ENCODE measurements at places on chromosomes 12 and 14.
A peak's percentile ranks its signal among the peaks of the same experiment; 100 is the strongest.

DNA sequence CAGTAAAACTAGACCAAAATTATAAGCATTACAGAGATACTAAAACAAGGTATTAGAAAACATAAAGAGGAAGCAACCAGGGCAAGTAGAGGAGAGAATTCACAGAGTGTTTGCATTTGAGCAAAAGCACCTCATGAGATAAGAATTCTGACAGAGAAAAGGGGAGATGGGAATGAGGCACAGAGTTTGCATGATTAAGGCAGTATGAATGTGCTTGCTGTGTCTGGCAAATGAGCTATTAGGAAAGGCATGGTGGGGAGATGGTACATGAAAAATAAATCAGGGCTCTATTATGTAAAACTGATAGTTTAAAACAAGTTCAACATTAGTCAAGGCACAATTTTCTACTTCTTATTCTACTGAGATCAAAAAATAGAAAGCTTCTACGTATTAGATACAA, 23.1 kb downstream of the GARIN6 start:
- no peak for DNase-seq

DNA sequence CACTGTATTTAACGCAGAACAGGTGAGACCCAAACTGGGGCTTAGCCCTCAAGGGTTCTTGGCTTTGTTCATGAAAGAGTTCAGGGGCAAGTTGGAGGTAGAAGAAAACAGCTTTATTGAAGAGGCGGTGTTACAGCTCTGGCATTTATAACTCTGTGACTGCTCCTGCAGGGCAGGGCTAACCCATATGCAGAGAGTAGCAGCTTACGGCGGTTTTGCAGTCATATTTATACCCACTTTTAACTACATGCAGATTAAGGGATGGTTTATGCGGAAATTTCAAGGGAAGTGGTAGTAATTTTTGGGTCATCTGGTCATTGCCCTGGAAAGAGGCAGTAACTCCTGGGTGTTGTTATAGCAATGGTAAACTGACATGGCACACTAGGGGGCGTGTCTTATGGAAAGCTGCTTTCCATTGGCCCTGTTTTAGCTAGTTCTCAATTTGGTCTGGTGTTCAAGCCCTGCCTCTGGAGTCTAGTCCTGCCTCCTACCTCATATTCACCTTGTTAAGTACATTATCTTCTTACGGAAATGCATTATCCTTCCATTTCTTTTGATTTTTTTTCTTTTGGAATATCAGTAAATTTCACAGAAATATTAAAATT, 1.8 kb upstream of the IAPP start:
- no peak for DNase-seq

DNA sequence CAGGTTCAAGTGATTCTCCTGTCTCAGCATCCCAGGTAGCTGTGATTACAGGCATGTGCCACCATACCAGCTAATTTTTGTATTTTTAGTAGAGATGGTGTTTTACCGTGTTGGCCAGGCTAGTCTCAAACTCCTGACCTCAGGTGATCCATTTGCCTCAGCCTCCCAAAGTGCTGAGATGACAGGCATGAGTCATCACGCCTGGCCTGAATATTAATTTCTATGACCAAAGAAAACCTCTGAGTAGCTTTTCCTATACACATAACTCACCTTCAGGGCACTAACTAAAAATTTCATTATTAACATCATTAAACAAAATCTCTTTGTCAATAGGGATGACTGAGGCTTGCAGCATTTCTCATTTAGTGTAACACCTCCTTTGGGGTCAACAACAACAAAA, 259.6 kb upstream of the KRR1 start:
- DNase-seq: no peak

GRCh38 chr12:115945491-115945885, 332.0 kb downstream of the MED13L start:
- no peak for DNase-seq

DNA sequence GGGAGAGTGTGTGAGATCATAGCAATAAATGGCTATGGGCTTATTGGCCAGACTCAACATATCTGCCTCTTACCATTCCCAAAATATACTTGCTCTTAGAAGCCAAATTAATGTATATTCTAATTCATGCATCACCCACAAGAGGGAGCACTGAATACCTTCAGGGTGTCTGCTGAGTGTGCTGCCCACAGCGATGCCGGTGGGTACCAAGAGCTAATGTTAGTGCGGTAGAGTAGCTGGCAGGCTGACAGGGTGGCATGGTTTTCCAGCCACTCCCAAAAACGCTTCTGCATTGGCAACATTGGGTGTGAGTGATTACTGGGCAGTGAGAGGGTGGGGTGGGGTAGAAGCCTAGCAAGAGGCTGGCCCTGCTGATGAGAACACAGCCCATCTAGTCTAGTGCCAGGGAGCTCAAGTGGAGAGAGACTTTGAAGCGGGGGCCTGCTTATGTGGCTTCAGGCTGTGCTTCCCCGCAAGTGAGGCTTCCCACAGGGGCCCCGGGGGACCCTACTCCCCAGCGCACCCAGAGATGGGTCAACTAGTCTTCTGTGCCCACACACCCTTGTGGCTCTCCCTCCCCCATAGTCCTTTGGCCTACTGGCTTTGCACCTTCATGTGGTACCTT, 9.2 kb upstream of the PLEKHD1 start:
- peak; percentile 10 for DNase-seq

- no peak for DNase-seq
Observed at GRCh38 chr12:22600181-22600580, 24.8 kb upstream of the ETNK1 start.

DNA sequence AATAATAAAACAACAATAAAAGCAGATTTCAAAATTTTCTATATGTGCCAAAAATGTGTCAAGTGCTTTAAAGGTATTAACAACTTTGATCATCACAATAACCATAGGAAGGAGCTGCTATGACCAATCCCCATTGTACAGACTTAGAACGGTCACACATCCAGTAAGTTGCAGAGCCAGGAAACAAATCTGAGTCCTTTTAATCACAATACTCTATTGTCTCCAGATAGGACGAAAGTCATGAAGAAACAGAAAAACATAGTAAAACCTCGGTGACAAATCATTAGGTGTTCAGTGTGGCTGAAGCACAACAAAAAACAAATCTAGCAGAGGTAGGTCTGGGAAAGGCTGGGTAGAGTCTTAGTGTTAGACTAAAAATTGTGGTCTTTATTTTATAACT, 178.8 kb downstream of the GRIP1 start:
- no peak for DNase-seq
